T-helper 17 cell (primary cell): ENCODE measurements at places on chromosomes 1 and 21. TPM values are rescaled to one million over a fixed set of nuclear protein-coding genes. Genes with fewer than 3 reads are reported as not detected.
A peak's percentile ranks its signal among the peaks of the same experiment; 100 is the strongest.

Gene TEDDM1
- not detected for total RNA-seq

- H3K4me3 ChIP-seq: no peak overlapping the region
- no peak for DNase-seq
- H3K27me3 ChIP-seq: no peaks in the 10 kb centered on the region
- no peaks in the 10 kb centered on the region for H3K36me3 ChIP-seq
- H3K4me1 ChIP-seq: no peaks in the 10 kb centered on the region
These were observed 31.0 kb downstream of the GBP6 start for GRCh38 chr1:89394851-89395250.

DNA sequence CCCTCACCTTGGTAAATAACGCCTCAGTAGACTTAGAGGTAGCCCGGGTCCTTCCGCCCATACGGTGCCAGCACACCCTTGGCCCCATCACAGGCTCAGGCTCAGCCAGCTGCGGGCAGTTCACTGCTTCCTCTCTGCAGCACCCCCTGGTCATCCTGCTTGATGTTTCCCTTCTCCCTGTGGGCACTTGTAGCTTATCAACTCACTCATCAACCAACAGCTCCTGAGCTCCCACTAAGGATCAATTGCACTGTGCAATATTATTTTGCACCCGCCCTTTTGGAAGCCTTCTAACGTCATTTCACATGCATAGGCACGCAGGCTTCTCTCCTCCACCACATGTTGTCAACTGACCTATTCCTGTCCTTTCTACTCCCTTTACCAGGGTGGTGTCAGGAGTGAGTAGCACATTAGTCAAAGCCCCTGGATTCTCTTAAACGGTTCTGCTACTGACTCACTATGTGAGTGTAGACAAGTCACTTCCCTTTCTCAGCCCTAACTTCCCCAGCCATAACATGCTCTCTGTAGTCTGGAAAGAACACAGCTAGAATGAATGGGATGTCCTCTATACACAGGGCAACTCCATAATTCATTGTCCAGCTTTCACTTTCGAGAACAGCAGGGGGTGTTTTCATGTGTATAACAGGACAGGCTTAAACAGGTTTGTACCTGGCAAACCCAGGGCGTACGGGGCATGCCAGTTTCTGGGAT is 47.1 kb upstream of the IRF2BP2 start:
- no peak overlapping the region for H3K4me3 ChIP-seq
- peak overlapping the region; percentile 51 for H3K27ac ChIP-seq
- H3K4me1 ChIP-seq: peaks cover 6% of the 10 kb centered on the region
- no peaks in the 10 kb centered on the region for H3K36me3 ChIP-seq
- no peak for DNase-seq
- H3K27me3 ChIP-seq: no peaks in the 10 kb centered on the region

Gene RABGGTB
- 123 TPM for total RNA-seq

- no peaks in the 10 kb centered on the region for H3K36me3 ChIP-seq
- DNase-seq: no peak
- peak overlapping the region; percentile 49 for H3K4me3 ChIP-seq
- H3K27ac ChIP-seq: peak overlapping the region; percentile 98
- H3K4me1 ChIP-seq: peaks cover 35% of the 10 kb centered on the region
These were observed 28.7 kb downstream of the ARID4B start for GRCh38 chr1:235299169-235299858.

Gene ADGRL2
- total RNA-seq: not detected

- H3K27me3 ChIP-seq: no peaks in the 10 kb centered on the region
- H3K36me3 ChIP-seq: peaks cover 3% of the 10 kb centered on the region
- H3K4me3 ChIP-seq: no peak overlapping the region
- H3K27ac ChIP-seq: peak overlapping the region; percentile 29
These were observed 47.1 kb downstream of the PRDM15 start for GRCh38 chr21:41831866-41832595.

DNA sequence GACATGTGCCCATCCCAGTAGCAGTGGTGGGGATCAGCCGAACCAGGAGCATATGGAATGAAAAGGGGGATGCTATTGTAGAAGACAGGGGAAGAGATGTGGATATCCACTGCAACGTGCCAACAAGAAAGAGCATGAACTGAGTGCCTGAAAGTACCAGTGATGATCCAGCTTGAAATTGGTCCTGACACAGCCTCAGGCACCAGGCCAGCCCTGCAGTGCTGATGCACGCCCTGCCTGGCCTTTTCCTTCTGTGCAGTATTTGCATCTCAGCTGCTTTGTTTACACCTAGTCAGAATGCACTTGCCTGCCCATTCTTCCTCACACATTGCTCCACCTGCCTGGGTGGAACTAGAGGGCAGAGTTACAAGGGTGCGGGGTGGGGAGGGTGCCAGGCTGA is 50.3 kb upstream of the ARTN start:
- peaks cover 3% of the 10 kb centered on the region for H3K36me3 ChIP-seq
- H3K27ac ChIP-seq: no peak overlapping the region
- H3K4me3 ChIP-seq: no peak overlapping the region
- DNase-seq: no peak

GRCh38 chr1:226485192-226485591 is 63.4 kb upstream of the STUM start:
- H3K27me3 ChIP-seq: peaks cover 40% of the 10 kb centered on the region
- no peak for DNase-seq
- H3K27ac ChIP-seq: no peak overlapping the region
- no peak overlapping the region for H3K4me3 ChIP-seq
- H3K36me3 ChIP-seq: peaks cover 3% of the 10 kb centered on the region

Gene WLS
- total RNA-seq: 0.85 TPM

- H3K27me3 ChIP-seq: peaks cover 41% of the 10 kb centered on the region
- H3K4me1 ChIP-seq: no peaks in the 10 kb centered on the region
- DNase-seq: no peak
- H3K36me3 ChIP-seq: peaks cover 2% of the 10 kb centered on the region
- no peak overlapping the region for H3K27ac ChIP-seq
- no peak overlapping the region for H3K4me3 ChIP-seq
These were observed 76.0 kb upstream of the OLIG2 start for GRCh38 chr21:32949701-32950100.

- H3K4me1 ChIP-seq: peaks cover 12% of the 10 kb centered on the region
- DNase-seq: no peak
- H3K36me3 ChIP-seq: peaks cover 7% of the 10 kb centered on the region
- H3K27ac ChIP-seq: no peak within 1 kb of the TSS
These were observed at the start of gene FHAD1 for GRCh38 chr1:15246960-15247614. Gene FHAD1, plus strand, starts transcription at chr1:15247223. Its CDS starts 4,562 bp downstream, at chr1:15251785.

DNA sequence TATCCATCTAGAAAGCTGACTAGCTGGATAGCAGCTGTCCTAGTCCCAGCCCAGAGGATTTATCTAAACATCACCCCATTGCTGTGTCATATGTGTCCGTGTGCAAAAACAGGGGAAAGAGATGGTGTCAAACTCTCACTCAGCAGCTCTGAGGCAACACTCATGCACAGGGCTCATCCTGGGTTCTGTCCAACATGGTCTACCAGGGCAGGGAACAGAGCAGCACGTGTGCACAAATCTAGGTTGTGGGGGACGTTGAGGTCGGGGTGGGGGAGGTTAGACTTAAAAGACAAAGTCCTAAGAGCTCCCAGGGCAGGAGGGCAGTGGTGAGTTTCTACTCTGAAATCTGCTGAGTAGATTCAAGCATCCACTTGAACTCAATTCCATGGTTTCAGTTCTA is 16.2 kb downstream of the PI4KB start:
- H3K4me1 ChIP-seq: peaks cover 38% of the 10 kb centered on the region
- H3K27ac ChIP-seq: peak overlapping the region; percentile 90
- H3K4me3 ChIP-seq: no peak overlapping the region
- no peaks in the 10 kb centered on the region for H3K36me3 ChIP-seq
- H3K27me3 ChIP-seq: no peaks in the 10 kb centered on the region
- no peak for DNase-seq

- no peak for DNase-seq
- no peak overlapping the region for H3K4me3 ChIP-seq
- no peaks in the 10 kb centered on the region for H3K27me3 ChIP-seq
- no peaks in the 10 kb centered on the region for H3K4me1 ChIP-seq
- H3K36me3 ChIP-seq: no peaks in the 10 kb centered on the region
- no peak overlapping the region for H3K27ac ChIP-seq
These were observed 108.9 kb downstream of the OMA1 start for GRCh38 chr1:58437623-58438022.

Gene FOXD3
- total RNA-seq: not detected

DNA sequence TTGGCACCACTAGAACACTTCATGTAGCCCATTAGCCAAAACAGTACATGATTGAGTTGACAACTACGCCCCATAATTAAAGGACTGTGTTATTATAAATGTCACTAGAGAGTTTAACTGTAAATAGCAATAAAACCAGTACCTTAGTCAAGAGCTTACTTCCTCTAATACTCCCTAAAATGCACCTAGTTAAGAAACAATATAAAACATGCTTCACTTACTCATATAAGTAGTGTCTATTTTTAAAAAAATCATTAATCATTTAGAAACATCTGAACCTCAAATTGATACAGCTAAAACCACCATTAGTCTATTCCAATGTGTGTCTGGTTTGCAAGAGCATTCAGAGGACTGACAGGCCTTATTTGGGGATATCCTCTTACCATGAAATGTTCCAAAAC is 25.3 kb downstream of the PTP4A2 start:
- no peak for DNase-seq
- H3K27me3 ChIP-seq: no peaks in the 10 kb centered on the region
- peaks cover 9% of the 10 kb centered on the region for H3K36me3 ChIP-seq
- H3K4me3 ChIP-seq: peak overlapping the region; percentile 19

- peak overlapping the region; percentile 49 for H3K27ac ChIP-seq
- H3K36me3 ChIP-seq: no peaks in the 10 kb centered on the region
- H3K4me1 ChIP-seq: peaks cover 22% of the 10 kb centered on the region
- DNase-seq: no peak
These were observed 136.4 kb downstream of the AKT3 start for GRCh38 chr1:243713470-243714186.

DNA sequence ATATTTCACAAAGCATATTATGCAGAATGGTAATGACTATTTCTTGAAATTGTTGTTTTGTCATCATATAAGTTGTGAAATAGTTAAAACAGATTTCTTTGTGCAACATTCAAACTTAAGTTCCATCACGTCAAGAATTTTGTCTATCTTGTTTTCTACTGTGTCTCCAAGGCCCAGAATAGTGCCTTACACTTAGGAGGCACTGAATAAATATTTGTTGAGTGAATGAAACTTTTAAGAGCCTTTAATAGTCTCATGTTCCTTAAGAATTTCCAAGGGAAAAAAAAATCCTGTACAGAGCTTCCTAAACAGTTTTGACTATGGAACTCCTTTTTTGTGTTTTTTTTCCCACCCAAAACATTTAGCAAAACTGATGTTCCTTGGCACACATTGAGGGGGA is 50.8 kb upstream of the TNFSF18 start:
- H3K4me1 ChIP-seq: no peaks in the 10 kb centered on the region
- H3K4me3 ChIP-seq: no peak overlapping the region
- DNase-seq: no peak
- no peaks in the 10 kb centered on the region for H3K27me3 ChIP-seq

DNA sequence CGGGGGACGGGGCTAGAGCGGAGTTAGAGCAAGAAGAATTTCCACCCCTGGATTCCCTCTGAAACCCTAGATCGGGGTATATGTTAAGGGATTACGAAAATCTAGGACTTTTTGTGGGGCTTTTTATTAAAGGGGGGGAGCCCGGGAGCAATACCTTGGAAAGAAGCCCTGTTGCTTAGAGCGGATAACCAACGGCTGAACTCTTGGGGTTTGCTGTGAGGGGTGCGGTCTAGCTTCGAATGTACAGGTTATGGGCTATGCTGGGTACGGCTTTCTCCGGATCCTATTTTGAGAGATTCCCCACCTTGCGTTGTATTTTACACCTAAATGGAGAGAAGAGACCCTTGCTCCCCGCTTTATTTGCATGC is 626 bp downstream of the DYRK3 start:
- no peak overlapping the region for H3K27ac ChIP-seq
- H3K4me1 ChIP-seq: peaks cover 17% of the 10 kb centered on the region
- H3K4me3 ChIP-seq: peak overlapping the region; percentile 93
- H3K36me3 ChIP-seq: no peaks in the 10 kb centered on the region
- H3K27me3 ChIP-seq: peaks cover 23% of the 10 kb centered on the region

Gene FGR
- total RNA-seq: 3.3 TPM

Gene OR2L8
- 0.62 TPM for total RNA-seq

Gene TRIM46
- 12.7 TPM for total RNA-seq

DNA sequence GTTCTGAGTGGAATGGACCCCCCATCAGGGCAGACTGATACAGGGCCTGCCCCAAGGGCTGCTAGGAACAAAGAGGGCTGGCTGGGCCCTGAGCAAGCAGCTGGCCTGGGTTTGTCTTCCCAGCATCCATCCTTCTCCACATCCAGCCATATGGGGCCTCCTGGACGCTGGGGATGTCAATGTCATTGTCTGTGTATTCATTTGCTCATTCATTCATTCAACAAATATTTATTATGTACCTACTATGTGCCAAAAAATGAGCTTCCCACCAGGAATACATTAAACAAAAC is 15.6 kb upstream of the ECE1 start:
- peaks cover 43% of the 10 kb centered on the region for H3K4me1 ChIP-seq
- no peak overlapping the region for H3K27ac ChIP-seq
- H3K4me3 ChIP-seq: no peak overlapping the region
- DNase-seq: no peak
- H3K36me3 ChIP-seq: no peaks in the 10 kb centered on the region
- no peaks in the 10 kb centered on the region for H3K27me3 ChIP-seq

Gene SPRR2E
- not detected for total RNA-seq

Gene LHX8
- total RNA-seq: not detected

Gene TRIM67
- total RNA-seq: not detected

- no peak for DNase-seq
- H3K27me3 ChIP-seq: peaks cover 43% of the 10 kb centered on the region
These were observed 17.5 kb upstream of the OR6N2 start for GRCh38 chr1:158798531-158798930.

Gene OR2M3
- not detected for total RNA-seq

- H3K4me1 ChIP-seq: no peaks in the 10 kb centered on the region
- peaks cover 4% of the 10 kb centered on the region for H3K36me3 ChIP-seq
- no peak overlapping the region for H3K4me3 ChIP-seq
- no peak for DNase-seq
- peaks cover 40% of the 10 kb centered on the region for H3K27me3 ChIP-seq
These were observed 407.0 kb downstream of the NPHP4 start for GRCh38 chr1:5585256-5585655.

Gene PLA2G2F
- not detected for total RNA-seq

DNA sequence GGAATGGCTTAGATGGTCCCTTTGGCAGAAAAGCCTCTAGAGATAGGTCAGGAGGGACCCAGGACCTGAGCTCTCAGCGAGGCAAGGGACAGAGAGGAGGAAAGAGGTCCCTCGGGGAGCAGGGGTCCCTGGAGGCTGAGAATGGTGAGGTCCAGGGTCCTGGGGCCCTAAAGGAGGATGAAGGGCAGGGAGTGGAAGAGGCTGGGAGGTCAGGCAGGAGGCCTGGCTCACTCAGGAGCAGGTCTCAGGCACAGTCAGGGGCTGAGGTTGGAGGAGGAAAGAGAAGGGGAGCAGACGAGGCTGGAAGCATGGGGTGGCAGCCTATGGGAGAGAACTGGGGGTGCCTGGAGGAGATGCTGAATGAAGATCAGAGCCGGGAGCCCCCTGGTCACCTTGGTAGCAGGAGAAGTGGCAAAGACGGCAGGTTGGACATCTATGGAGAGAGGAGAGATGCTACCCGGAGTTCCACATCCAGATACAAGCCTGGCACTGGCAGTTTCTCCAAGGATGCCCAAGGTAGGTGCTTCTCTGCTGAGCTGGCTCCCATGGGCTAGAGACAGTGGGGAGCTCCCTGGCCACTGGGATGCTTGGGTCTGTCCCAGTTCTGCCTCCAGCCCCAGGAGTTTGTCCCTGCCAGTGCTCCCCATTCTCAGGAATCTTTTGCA is 22.6 kb downstream of the IGFN1 start:
- peaks cover 5% of the 10 kb centered on the region for H3K36me3 ChIP-seq
- peaks cover 47% of the 10 kb centered on the region for H3K27me3 ChIP-seq
- no peak overlapping the region for H3K27ac ChIP-seq
- DNase-seq: no peak
- H3K4me3 ChIP-seq: no peak overlapping the region
- peaks cover 6% of the 10 kb centered on the region for H3K4me1 ChIP-seq

GRCh38 chr1:202954057-202954745 is 3.9 kb downstream of the ADIPOR1 start:
- H3K4me1 ChIP-seq: peaks cover 40% of the 10 kb centered on the region
- H3K27ac ChIP-seq: peak overlapping the region; percentile 60
- no peaks in the 10 kb centered on the region for H3K27me3 ChIP-seq
- no peak overlapping the region for H3K4me3 ChIP-seq

Gene AMY1A
- total RNA-seq: not detected
